ENCODE measurements at places on chromosomes 6 and 20.

- no peak for DNase-seq
Measured at GRCh38 chr6:36340306-36340617, 3.6 kb upstream of the BNIP5 start.

DNA sequence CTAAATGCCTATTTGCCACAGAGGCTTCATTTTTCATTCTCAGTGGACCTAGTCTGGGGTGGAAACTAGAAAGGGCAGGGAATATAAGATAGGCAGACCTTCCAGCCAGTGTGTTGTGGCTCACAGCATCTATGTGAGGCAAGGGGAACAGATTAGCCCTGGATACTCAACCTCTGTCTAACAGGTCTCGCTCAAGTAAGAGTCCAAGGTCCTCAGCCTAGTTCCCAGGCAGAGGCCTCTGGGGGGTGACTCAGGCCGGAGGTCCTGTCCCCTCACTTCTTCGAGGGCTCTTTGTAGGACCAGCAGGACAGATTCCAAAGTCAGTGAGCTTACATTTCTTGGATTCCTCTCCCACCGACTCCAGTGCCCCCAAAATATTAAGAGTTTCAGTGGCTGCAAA, 106.6 kb downstream of the ZMYND8 start:
- DNase-seq, result no peak

- DNase-seq, result no peak
Measured at GRCh38 chr6:15088904-15089568, 156.8 kb upstream of the JARID2 start.

DNA sequence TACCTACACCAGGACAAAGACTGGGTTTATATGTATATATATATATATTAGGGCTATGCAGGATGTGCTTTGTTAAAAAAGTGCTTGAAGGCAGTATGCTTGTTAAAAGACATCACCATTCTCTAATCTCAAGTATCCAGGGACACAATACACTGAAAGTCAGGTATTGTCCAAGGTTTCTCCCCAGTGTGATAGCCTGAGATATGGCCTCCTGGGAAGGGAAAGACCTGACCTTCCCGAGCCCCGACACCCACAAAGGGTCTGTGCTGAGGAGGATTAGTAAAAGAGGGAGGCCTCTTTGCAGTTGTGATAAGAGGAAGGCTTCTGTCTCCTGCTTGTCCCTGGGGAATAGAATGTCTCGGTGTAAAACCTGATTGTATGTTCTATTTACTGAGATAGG, 156.9 kb downstream of the GPX5 start:
- no peak for DNase-seq

DNA sequence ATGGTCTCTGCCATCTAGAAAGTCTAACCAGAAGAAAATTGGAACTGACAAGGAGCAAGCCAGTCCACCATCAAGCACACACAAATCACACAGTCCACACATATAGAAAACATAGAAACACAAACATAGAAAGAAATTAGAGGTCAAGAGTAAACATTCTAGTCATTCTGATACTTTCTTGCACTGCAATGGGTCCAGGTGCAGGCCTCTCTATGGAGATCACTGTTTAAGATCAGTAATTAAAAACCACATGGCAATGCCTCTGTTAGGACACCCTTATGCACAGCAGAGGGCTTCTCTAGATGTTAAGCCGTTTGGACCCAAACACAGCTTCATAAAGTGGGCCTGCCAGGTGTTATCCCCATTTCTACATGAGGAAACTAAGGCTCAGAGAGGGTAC, 42.8 kb upstream of the SLC22A23 start:
- DNase-seq, result no peak

DNA sequence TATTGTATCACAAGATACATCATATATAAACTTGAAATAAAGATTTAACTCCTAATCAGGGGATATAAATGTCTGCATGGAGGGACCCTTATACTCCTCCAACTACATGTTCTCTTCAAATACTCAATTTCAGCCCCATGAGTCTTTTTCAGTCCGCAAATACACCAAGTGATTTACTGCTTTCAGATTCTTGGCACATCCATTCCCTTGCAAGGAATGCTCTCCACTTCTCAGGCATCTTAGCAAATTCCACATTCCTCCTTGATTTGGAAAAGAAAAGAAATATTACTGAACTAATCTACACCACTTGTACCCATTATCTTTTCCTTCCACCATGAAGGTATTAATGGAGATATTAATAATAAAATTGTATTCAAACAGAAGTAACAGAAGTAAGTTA, 999.4 kb upstream of the GJE1 start:
- DNase-seq, result no peak

DNA sequence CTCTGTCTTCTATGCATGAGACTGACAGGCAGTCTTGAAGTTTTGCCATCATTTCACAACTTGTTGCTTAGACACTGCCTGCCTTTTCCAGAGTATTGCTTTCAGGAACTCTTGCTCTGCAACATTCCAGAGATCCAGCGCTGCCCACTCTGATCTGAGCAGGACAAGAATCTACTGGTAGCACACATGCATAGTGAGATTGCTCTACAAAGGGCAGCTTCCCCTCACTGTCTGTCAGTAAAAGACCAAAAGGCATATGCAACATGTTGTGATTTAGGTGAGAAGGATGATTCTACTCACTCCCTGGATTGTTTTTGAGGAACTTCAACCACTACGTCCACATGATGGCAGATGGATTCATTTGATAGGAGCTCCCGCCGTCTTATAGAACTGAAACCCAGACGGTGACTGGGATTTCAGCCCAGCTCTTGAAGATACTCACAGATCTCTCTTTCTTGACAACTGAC, 259.1 kb downstream of the ARID1B start:
- DNase-seq, result no peak

DNA sequence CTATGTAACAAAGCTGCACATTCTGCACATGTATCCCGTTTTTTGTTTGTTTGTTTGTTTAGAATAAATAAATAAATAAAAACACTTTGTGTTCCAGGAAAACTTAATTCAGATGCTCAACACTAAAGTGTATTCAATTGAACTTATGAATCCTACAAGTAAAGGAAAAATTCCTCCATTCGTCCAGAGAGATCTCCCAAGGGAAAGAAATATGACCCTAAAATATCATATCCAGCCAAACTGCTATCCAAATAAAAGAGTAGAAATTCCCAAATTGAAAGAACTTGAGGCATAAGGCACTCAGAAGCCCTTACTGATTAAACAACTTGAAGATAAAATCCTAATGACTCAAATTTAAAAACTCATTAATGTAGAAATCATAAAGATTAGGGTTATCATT, 90.4 kb downstream of the MOXD1 start:
- no peak for DNase-seq

DNA sequence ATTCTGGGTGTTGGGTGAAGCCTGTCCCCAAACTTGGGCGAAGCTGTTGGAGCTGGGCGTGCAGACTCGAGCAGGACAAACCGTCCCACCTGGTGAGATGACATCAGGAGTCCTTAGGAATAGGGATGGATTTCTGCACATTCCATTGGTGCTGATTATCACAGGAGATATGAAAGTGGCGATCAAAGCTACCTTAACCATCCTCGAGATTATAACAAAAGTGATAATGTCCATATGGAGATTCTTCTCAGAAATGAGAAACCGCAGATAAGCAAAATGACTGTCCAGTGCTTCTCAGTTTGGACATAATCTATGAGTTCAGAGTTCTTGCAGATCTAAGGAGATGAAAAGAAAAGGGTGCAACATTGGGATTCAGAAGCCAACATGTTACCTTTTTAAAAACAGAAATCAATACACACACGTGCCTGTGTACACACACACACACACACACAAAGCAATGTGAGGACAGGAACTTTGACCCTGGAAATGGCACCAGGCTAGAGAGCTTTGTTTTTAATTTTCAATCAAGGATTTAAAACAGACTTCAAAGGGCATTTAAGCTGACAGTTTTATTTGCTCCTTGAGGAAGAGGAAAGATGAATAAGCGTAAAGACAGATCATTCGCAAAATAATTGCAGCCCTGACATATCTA, 165.4 kb downstream of the CD83 start:
- DNase-seq, result no peak
